Stimulated activated CD4-positive, alpha-beta T cell treated with anti-CD3 and anti-CD28 coated beads, Interleukin-15, amount 100 ng/mL, for 24 hours (primary cell): ENCODE measurements at places on chromosomes 1 and 21.

DNA sequence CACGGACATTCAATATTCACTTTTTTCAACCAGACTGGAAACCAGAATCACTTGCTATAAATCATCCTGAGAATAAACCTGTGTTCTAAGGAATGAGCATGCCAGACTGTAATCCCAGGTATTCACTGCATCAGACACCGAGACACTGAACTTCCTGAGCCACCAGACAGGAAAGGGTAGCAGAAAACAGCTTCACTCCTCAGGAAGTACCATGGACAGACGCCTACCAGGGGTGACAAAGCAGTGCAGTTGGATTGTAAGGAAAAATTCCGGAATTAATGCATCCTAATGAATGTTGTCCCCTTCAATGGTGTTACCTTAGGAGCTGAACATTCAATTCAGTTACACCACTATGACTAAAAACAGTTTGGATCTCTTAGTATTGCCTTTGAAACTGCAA is 156.1 kb downstream of the PIGK start:
- DNase-seq: no peak

DNA sequence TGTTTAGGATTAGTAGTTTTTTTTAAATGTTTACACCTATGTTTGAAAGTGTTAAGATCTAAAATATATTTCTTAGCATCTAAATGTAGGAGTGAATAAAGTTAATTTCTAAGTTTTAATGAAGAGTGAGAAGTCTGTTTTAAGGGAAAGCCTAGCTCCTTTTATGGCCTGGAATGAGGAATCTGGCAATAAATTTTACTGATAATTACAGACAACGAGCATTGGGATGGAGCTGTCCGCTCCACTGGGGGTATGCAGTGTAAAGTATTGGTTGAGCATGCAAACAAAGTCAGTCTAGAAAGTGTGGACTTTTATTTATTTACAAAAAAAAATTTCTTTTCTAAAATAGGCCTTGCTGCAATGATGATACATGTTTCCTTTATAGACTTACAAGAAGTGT is 19.0 kb downstream of the CLIC6 start:
- no peak for DNase-seq

- DNase-seq: no peak
These were observed 51.3 kb downstream of the KRTAP19-8 start for GRCh38 chr21:30986965-30987364.

DNA sequence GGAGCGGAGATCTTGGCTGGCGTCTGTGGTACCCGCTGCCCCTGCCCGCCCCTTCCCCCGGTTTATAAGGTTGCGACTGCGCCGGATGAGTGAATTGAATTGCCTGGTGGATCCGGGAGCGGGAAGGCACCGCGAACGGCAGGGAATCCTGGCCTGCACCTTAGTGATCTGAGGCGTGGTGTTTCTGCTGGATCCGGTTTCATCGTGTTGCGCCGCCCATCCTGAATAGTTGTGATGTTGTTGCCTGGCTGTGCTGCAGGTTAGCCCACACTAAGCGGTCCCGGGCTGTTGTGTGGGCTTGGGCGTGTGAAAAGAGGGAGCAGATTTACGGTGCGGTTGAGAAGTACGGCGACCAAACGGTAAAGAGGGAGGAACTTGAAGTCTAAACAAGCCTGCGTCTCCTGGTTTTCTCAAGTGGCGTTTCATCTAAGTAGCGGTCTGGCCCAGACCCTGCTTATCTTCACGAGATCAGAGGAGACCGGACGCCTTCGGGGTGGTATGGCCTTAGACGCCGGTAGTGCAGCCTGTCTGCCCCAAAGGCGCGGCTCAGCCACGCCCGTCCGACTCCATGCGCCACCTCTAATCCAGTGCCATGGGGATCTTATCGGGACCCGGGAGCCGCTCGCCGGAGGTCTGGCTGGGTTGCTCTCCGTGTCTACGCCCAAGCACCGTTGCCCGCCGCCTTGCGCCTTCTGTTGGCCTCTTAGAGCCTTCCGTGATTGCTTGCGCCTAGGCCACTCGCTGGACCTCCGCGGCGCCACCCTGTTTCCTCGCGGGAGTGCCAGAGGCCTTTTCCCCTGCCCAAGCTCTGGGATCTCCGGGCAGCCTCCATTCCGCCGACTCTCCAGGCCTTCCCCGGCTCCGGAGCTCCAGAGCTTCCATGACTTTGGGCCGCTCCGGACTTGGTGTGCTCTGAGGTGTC is 87.5 kb upstream of the RHOU start:
- peak; percentile 46 for DNase-seq

DNA sequence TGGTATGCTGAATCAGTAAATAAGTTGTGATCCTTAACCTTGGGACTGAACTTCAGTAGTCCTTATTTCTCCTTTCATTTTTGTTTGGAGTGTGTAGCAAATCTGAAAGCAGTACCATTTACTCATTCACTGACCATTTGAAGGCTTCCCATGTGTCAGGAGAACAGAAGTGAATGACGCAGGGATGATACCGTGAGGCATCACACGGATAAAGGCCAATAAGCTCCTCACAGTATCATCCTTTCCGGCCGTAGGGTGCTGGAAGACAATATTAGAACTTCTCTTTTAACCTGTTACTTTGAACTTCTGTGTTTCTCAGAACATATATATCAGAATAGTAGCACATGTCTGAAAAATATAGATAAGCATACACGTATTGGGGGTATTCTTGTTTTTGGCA is 21.3 kb downstream of the BACH1 start:
- no peak for DNase-seq

DNA sequence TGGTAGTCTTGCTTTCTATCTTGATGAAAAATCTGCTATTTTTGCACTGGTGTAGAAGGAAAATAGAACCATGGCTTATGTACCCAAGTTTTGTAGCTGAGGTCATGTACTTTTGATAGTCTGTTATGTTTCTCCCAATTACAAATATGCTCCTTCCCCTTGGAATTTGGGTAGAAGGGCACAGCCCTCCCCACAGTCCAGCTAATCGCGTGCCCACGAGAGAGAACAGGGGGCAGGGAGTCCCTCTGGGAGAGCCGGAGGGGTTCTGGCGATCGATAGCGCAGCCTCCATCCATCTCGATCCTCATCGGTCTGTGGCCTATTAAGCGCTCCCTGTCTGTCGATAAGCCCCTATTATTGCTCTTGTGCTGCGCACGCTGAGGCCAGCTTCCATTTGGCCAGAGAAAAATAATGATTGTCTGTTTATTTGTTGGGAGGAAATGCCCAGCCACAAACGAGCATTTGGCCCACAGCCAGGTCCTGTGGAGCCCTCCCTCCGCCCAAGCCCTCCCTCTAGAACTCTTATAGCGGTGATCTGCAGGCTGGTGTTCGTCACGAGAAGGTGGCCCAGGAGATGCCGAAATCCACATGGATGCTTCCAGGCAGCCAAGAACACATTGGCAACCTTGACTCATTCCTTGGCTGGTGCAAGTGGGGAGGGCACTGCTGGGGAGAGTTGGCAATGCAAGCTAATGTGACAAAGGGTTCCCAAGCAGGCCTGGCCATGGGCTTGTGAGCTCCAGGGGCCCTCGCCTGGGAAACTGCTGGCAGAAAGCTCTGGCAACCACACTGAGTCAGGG is 134.7 kb upstream of the TNR start:
- DNase-seq: no peak

- DNase-seq: no peak
These were observed 22.6 kb downstream of the HLX start for GRCh38 chr1:220901881-220902280.

DNA sequence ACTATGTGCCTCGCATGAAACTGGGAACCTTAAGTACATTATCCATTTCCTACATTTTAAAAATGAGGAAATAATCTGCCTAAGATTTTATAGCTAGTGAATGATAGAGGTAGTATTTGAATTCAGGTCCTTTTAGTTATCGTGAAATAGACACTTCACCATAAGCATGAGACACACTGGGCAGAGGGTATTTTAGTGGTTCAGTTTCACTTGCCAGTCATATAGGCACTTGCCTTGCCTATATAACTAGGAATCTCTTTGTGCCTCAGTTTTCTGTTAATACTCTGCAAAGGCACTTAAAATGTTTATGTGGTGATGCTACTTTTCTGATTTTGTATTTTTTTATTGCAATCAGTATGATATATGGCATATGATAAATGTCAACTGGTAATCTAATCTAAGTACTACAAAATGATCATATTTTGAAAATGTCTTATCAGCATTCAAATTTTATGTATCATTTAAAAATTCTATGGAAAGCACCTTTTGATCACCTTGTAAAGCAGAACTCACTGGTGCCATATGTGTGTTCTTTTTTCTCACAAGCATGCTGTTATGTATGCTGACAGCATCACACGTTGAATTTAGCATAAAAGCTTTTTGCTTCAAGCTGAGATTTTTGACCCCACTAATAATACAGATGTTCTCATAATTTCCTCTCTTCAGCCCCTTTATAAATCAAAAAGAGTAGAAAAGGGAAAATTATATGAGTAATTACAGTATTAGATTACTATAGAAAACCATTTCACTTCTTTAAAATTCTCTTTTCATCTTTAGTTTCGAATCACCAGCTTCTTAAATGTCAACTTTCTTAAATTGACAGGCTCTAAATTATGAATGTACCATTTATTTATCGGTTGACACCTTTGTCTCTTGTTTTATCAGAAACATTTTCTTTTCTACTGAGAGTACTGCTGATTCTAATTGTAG is 52.6 kb downstream of the RPS6KC1 start:
- DNase-seq: no peak

DNA sequence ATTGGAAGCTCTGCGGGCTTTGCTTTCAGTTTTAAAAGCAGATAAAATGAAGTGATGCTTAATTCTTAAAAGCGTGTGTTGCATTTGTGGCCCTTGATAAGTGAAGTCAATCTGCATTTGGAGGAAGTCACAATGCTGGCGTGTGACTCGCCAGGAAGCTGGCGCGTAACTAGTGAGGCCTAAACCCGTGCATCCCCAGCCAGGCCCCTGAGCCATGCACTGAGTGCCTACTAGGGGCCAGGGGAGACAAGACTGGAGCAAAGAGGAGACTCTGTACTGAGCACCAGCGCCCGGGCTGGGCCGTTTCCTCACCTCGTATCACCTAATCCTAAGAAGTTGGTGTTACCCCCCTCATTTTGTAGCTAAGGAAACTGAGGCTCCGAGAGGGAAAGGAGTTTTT is 4.6 kb upstream of the DDOST start:
- no peak for DNase-seq

GRCh38 chr1:24751833-24752232 is 6.6 kb downstream of the CLIC4 start:
- DNase-seq: no peak

DNA sequence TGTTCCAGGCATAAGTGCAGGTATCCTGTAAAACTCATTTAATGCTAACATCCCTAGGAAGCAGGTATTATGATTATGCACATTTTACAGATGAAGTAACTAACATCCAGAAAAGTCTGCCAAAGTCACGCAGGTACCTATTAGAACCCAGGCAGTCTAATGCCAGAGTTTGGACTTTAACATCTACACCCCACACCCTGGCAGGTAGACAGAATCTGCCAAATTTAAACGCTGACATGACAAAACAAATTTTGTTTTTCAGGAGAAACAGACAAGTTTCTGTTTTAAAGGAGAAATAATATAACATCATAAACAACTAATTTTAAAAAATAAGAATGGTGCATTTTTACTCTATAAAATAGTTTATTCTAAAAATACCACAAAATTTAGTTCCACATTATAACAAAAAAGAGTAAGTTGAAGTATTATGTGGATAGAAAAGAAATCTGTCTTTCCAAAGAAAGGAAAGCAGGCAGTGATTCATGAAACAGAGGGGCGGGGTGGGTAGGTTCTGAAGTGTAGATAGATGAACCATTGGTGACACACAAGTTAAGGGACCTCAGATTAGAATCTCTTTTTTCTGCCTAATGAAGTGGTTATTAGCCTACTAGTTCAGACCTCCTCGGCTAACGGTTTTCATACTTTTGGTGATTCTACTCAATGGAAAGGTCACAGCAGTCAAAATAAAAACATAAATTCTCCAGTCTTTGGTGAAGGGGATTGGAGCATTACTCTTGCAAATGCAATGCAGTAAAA is 1.7 kb downstream of the ASPM start:
- peak; percentile 21 for DNase-seq

DNA sequence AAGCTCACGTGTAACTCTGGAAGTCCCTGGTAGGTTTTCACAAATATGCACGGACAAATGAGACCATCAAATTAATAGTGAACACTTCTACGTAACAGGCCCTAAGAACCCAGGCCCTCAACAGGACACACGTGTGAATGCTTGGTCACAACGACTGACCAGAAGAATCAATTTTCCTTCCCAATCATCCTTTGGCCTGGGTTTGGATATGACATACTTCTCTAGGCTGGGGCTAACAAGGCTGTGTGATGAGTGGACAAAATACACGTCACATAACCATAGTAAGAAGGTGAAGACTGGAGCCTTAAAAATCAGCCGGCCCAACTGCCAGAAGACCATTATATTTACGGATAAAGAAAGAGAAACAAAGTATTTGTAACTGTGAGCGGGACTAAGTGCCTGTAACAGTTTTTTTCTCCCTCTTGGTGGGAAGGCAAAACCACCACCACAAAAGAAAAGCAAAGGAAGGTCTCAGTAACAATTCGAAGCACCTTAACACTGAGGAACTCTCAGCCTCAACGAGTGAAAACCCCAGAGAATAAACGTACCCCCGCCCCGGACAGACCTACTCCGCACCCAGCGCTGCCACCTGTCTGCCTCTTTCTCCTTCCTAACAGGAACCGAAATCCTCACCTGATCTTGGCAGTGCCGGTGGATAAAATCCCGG is 450 bp downstream of the SDE2 start:
- DNase-seq: no peak

DNA sequence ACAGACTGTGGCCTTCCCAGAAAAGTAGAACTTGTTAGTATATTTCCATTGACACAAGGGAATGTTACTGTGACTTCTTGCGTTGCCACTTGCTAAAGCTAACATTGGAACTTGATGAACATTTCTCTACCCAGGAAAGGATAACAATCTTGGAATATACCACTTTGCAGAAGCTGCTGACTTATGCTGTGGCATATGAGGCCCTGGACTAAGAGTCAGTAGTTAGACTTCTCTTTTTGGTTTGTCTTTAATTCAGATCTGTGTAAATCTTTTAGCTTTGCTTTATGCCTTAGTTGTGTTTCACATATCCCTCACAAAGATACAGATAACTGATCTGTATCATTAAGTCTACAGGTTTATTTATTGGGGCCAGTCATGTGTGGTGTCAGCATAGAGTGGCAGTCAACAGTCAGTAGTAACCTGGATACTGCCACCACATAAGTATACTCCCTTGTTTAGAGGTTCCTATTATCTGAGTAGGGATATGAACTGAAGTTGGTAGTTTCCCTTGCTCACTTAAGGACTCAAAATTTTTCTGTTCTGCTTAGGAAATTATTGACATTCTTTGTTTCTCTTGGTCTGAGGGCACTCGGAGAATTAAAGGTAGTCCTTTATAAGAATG is 14.7 kb downstream of the RNF2 start:
- no peak for DNase-seq
